ENCODE measurements at places on chromosomes 4 and X. TPM values are rescaled to one million over a fixed set of nuclear protein-coding genes. Genes with fewer than 3 reads are reported as not detected.

GRCh38 chr4:177125656-177126055, 184.0 kb upstream of the NEIL3 start:
- DNase-seq = no peak

DNA sequence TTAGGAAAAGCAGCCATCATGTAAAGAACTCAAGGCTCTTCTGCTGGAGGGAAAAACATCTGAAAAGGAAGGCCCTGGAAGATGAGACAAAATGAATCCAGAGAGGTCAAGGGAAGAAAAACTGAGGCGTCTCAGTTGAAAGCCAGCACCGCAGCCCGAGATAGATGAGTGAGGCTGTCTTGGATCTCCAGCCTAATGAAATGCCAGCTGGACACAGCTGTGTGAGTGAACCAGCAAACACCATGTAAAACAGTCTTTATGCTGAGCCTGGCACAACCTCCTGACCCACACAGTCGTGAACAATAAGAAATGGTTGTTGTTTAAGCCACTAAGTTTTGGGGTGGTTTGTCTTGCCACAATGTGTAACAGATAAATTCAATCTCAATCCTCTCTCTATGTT, 48.6 kb upstream of the RASL11B start:
- peak; percentile 20 for DNase-seq

- DNase-seq = peak; percentile 88
Measured at GRCh38 chr4:125735102-125735501, 420.3 kb downstream of the FAT4 start.

DNA sequence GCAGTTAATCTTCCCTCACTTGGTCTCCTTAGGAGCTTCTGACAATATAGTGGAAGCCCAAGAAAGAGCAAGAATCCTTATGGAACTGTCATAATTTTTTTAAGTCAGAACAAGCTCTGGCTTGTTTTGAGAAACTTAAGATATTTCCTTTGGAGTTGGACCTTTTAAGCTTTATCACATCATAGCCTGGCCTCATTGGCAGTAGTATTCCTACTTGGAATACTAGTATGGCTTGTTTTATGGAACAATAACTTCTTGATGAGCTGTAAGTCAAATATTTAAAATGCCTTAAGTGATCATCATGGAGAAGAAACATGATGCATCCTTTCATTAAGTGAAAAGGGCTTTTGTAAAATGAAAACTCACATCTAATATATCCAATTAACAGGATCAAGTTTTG, 78.0 kb upstream of the NRK start:
- no peak for DNase-seq

The MAGEA2 gene
- not detected for total RNA-seq

The SFRP2 gene
- not detected for total RNA-seq

The LONRF3 gene
- 0.43 TPM for total RNA-seq
